Sigmoid colon (tissue), 7 donors: ENCODE measurements at places on chromosomes 5 and 9. TPM values are rescaled to one million over a fixed set of nuclear protein-coding genes. Genes with fewer than 3 reads are reported as not detected.
A peak's percentile ranks its signal among the peaks of the same experiment; 100 is the strongest.

DNA sequence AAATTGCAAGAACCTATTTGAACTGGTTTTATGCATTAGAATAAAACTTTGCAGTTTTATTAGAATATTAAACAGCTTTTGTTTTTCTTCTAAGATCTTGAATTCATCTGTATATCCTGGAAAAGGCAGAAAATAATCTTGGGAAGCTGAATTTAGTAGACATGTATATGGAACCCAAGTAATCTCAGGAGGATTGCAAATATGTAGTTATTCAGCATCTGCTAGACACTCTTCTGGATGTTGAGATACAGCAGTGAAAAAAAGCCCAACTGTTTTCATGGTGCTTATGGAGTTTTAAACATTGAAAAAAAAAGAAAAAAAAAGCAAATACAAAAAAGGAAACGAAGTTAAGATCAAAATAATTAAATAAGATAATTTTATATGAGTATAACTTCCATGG, 922.2 kb upstream of the SEMA6A start:
- DNase-seq: no peak

DNA sequence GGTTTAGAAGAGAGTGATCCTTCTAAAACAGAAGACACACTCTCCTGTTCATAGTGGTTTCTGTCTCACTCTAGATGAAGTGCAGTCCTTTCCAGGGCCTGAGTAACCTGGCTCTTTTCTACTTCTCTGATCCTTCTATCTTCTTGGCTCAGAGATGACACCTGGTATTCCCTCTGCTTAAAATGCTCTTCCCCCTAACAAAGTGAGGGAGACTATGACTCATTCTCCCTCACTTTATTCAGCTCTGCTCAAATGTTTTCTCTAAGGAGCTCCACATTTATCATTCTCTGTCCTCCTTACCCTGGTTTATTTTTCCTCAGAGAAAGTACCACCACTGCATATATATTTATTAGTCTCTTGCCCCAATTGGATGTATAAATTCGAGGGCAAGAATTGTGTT, 24.6 kb downstream of the TUT7 start:
- DNase-seq: no peak

- no peak for DNase-seq
Observed at GRCh38 chr5:163908253-163908652, 402.8 kb downstream of the MAT2B start.

The KIF27 gene
- 6.7 TPM for total RNA-seq

DNA sequence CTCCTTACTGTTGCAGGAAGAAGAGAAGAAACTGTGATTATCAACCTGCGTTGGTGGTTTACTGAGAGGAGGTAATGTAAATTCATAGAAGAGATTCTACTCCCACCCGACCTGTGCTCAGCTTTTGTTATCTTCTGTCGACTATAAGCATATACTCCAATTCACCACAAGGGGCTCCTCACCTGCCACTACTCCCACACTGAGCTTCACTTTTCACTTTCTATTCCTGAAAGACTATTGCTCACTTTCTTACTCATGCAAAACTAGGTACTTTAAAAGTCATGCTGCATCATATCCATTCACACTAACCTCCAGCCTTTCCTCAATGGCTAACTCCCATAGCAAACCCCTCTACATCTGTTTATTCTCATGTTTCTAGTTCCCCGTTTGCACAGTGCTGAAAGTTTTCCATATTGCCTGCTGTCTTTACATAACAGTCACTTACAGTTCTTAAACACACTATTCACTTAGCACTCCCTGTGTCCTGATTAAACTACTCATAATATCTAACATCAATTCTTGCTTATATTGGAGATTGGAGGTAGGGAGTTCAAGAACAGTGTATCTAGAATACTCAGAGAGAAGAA, 1062.6 kb downstream of the NR2F1-AS1 start:
- no peak for DNase-seq

- no peak for DNase-seq
Observed at GRCh38 chr9:92158097-92158601, 42.9 kb upstream of the SPTLC1 start.

The PTGS1 gene
- total RNA-seq: 95.6 TPM

DNA sequence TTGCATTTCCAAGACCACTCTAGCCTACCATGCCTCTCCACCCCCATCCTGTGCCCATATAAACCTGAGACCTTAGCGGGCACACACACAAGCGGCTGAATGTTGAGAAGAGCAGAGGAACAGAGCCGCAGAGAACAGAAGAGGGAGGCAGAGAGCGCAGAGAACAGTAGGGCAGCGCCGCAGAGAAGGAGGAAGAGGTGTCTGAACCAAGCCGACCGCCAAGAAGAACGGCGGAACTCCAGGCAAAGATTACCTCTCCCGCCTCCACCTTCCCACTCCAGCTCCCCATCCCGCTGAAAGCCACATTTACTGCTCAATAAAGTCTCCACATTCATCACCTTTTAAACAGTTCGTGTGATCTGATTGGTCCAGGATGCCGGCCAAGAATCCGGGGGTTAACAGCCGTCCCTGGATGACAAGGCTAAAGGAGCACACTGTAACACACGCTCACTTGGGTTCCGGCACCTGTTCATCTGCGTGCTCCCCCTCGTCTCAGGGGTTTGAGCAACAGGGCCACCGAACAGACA, 33.2 kb downstream of the GRIN3A start:
- no peak for DNase-seq

- no peak for DNase-seq
Observed at GRCh38 chr5:107149243-107150005, 521.3 kb downstream of the EFNA5 start.

DNA sequence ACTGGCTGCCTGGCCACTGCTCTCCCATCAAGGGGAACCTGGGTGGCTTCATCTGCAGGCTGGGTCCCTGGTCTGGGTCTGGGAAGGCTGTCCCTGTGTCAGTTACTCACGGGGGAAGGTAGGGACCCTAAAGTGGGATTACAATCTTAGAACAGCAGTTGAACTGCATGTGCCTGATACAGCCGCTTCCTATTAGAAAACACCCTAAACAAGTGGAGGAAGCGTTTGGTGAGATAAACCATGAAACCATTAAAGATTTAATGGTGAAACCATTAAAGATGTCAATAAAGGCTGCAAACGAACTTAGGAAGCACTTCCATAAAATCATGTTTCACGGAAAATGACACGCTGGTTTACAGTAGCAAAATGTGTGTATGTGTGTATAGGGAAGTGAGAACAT, 2.5 kb upstream of the GFI1B start:
- no peak for DNase-seq

- DNase-seq: no peak
Observed at GRCh38 chr5:90548069-90548593, 10.5 kb upstream of the ADGRV1 start.

DNA sequence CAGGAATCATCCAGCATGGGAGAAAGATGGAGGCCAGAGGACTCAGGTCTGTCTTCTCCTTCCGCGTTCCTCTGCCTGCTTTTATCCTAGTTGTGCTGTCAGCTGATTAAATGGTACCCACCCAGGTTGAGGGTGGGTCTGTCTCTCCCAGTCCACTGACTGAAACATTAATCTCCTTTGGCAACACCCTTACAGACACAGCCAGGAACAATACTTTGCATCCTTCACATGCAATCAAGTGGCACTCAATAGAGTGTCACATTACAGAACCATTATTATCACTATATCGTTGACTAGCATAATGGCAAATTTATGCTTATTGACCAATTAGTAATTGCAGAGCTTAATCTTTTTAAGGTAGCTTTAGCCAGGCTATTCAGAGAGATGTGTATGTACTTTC, 64.8 kb downstream of the UNC13B start:
- no peak for DNase-seq

The CRB2 gene
- not detected for total RNA-seq

DNA sequence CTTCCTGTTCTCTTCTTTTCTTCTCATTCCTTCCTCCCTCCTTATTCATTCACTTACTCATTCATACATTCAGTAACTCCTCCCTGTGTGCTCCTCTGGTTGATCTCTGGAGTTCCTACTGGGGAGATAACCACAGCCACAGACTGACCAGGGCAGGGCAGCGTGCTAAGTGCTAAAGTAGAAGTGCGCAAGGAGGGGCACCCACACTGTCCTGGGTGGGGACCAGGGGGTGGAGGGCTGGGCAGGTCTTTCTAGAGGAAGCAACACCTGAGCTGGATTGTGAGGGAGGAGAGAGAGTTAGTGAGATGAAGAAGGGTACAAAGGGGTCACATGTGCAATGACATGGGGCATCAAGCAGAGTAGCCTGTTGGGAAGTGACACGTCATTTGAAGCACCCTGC, 13.8 kb downstream of the ENHO start:
- DNase-seq: peak; percentile 50

GRCh38 chr5:15254607-15255006, 245.4 kb upstream of the FBXL7 start:
- DNase-seq: no peak
